ENCODE measurements at places on chromosomes 12 and 14. TPM values are rescaled to one million over a fixed set of nuclear protein-coding genes. Genes with fewer than 3 reads are reported as not detected.

SOAT2 gene
- total RNA-seq: not detected

RIMKLB gene
- 32.0 TPM for total RNA-seq

TMEM229B gene
- total RNA-seq: 5.4 TPM

IFI27 gene
- 312 TPM for total RNA-seq

FOXA1 gene
- 20.6 TPM for total RNA-seq

IFI27L2 gene
- total RNA-seq: 32.4 TPM

SYNDIG1L gene
- 2.9 TPM for total RNA-seq

- DNase-seq: no peak
Measured at GRCh38 chr12:121423253-121423652, 23.3 kb downstream of the RNF34 start.

DNA sequence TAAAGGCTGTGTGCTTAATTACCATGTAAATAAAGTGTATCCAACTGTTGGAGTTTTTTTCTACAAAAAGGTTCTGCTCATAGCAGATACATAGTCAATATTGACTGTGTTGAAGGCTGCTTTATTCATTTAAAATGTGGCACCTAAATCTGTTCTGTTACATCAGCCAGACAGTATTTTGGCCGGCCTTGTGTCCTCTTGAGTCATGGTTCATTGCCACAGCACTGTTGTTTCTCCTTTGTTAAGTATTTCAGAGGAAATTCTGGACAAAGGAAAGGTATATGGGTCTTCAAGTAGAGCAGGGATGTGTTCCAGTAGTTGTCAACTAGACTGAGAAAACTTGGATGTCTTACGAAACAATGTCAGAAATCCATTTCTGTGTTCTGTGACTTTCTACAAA, 95.5 kb downstream of the SLC38A6 start:
- no peak for DNase-seq

DNA sequence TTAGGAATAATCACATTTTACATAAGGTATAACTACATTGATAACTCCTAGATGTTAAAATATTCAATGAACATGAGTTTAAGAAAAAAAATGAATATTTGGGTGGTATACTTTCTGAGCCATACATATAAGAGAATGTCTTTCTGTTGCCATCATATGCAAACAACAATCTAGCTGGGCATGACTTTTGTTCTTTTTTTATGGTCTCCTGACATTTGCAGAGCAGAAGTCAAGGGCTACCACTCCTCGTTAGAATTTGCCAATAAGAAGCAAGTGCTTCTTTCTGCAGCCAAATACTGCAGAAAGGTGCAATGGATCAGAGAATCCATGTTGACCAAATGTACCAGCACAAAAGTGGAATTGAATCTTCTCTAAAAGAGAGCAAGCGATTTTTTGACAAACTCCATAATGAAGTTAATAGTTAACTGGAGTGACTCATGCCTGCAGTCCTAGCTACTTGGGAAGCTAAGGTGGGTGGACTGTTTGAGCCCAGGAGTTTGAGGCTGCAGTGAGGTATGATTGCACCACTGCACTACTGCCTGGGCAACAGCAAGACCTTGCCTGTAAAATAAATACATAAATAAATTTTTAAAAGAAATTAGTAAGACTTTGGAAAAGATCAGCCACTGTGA, 25.5 kb upstream of the CCDC91 start:
- DNase-seq: no peak

DNA sequence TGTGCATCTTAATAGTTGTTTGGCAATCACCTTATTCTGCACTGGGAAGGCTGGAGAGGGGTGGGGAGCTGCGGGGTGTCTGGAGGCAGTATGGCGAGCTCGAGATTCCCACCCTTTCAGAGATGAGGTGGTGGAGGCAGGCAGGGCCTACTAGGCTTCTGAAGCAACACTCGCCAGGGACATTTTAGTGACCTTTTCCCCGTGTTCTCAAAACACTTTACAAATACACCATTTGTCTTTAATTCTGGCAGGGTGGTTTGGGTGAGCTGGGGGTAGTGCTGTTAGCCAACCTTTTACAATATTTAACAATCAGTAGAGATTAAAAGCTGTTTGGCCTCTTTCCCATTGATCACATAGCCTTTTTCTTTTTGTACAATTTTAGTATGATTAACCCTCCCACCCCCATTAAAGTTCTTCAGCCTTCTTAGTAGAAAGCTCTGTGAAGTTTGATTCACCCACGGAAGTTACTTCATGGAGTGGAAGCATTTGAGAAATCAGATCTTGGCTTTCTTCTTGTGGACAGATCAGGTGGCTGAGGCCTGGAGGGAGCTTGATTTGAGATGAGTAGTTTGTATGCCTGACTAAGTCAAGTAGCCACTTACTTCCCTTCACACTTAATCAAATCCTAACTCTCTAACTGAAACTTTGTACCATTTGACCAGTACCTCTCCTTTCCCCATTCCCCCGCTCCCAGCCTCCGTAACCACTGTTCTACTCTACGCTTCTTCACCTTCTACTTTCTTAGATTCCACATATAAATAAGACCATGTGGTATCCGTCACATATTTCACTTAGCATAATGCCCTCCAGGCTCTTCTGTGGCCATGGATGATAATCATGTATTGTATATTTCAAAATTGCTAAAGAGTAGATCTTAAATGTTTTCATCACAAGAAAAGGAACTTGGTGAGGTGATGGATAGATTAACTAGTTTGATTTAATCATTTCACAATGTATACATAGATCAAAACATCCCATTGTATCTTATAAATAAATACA, 41.0 kb downstream of the TRAF3 start:
- no peak for DNase-seq

DNA sequence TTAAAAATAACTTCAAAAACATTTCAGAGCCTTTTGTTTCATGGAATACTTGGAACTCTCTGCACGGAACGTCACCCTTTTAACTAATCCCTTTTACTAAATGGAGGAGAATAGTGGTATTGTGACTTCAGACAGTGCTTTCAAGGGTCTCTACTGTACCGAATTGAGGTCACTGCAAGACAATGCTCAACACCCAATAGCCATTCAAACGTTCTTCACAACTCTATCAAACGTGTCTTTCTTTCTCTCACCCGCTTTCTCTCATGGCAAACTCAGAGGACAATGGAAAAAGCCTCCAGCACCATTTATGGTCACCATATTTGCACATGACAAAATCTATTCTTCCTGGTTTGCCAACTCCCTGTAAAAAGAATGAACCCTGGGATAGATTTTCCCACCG, 132.1 kb upstream of the SOX5 start:
- DNase-seq: no peak

GRCh38 chr12:120399531-120399930, 30.6 kb upstream of the MSI1 start:
- no peak for DNase-seq

DNA sequence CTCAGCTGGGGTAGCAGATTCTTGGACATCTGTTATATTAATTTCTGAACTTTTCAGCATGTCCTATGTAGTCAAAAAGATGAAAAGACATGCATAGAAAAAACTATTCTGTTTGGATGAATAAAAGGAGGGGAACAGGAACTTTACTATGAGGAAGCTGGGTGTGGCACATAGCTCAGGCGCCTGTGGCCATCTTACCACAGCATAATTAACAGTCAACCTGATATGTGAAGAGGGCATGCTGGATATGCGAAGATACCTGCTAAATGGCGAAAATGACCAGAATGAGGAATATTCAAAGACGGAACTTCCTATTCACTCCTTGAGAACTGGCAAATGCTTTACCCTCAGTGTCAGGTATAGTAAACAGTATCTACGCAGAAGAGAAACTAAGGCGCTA, 18.4 kb downstream of the SETD3 start:
- no peak for DNase-seq

DNA sequence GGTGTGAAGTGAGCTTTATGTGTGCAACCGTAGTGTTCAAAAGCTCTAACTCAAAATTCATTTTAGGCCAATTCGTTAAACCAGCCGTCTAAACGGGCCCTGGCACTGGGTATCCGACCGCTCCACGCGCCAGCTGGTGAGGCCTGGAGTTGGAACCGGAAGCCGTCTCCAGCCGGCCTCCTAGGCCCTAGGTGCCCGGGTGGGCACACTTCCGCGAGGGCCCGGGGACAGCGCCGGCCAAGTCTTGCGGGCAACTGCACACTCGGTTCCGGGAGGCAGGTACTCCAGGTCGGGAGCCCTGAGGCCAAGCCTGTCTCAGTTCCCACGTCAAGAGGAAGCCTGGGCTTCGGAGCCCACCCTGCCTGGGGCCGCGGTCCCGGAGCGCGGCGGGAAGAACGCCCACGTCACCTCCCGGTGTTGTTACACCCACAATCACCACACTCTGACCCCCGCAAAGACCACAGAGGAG, 16.2 kb downstream of the OTX2 start:
- no peak for DNase-seq

GRCh38 chr12:30219047-30219446, 435.3 kb upstream of the TMTC1 start:
- no peak for DNase-seq

DNA sequence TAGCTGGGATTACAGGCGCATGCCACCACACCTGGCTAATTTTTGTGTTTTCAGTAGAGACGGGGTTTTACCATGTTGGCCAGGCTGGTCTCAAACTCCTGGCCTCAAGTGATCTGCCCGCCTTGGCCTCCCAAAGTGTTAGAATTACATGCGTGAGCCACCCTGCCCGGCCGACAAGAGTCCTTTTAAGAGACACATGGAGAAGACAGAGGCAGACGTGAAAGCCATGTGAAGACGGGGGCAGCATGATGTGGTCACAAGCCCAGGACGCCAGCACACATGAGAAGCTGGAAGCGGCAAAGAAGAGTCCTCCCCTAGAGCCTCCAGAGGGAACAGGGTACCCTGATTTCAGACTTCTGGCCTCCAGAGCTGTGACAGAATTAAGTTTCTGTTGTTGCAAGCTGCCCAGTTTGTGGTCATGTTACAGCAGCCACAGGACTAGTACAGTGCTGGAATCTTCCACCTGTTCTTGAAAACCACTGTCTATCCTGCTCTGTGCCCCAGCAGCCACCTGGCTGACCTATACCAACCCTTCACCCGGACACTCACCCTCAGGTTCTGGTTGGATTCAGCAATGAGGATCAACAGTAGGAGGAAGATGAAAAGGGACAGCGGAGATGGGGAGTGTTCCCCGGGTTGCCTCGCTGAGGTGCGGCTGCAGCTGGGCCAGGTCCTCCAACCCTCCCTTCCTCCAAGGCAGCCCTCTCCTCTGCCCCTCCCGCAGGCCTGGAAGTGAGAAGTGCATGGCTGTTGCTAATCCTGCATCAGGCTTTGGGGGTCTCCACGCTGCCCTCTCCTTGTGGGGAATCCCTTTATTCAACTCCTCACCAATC, 16.9 kb downstream of the VPS37B start:
- no peak for DNase-seq

- no peak for DNase-seq
Measured at GRCh38 chr12:95942101-95942523, 302 bp downstream of the CCDC38 start.

DNA sequence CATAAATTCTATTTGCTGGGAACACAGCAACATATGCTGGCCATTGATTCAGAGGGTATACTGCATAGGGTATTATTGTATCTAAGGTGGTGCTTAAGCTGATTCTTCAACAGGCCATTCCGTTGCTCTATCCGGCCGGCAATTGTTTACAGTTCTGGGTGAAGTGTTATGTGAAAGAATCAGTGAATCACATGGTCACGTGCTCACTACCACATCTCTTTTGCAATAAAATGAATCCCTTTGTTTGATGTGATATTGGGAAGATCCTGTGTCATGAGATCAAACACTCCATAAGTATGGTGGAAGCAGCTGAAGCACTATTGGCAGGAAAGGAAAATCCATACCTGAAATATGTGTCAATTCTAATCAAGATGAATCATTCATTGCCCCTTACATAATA, 7.6 kb upstream of the USP15 start:
- DNase-seq: no peak

GRCh38 chr14:51079085-51079484, 15.8 kb downstream of the TRIM9 start:
- no peak for DNase-seq

- DNase-seq: no peak
Measured at GRCh38 chr12:13046964-13047363, 2.8 kb downstream of the FAM234B start.

- DNase-seq: no peak
Measured at GRCh38 chr12:39958377-39958776, 147.5 kb downstream of the SLC2A13 start.

GRCh38 chr14:21039585-21040369, 2.4 kb upstream of the RNASE7 start:
- no peak for DNase-seq

GRCh38 chr14:55691659-55692058, 111.7 kb downstream of the KTN1 start:
- no peak for DNase-seq

GRCh38 chr12:82708061-82708879, 21.6 kb downstream of the TMTC2 start:
- no peak for DNase-seq

- DNase-seq: no peak
Measured at GRCh38 chr12:49451468-49452259, 84.4 kb downstream of the SPATS2 start.

GRCh38 chr12:57604454-57604991, at the start of gene DTX3:
Gene DTX3 (plus strand): TSS chr12:57604824. CDS start chr12:57606518, 1,694 bp downstream.
- no peak for DNase-seq

GRCh38 chr12:30622509-30622908, 73.2 kb downstream of the IPO8 start:
- no peak for DNase-seq

- DNase-seq: peak; percentile 65
Measured at GRCh38 chr12:31897781-31898503, 61.3 kb upstream of the RESF1 start.

DNA sequence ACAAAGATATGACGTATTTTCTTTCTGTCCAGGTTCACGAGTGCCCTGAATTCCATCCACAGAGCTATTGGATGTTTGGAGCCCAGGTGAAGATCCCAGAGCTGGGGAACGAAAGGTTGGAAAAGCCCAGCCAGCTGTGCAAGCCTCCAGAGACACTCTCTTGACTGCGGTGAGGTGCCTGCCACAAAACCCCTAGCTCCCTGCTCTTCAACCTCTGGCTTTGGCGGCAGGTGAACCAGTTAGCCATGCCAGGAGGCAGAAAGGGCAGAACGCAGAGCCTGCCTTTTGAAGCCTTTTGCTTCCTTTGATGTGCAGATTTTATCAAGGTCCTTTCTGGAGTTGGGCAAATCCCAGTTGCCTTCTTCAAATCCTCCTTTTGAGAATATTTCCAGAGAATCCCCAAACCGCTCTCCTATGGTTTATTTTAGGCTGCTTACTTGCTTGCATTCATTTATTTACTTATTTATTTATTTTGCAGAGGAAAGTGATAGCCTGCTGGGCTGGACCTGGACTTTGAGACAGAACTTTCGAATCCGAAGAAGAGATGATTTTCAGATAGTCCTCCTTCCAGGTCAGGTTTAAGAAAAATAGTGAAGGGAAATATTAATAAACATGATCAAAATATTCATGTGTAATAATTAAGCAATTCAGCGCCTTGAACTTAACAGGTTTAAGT, 411.2 kb upstream of the TBX3 start:
- DNase-seq: no peak

Data from upper lobe of right lung (tissue), 1 donor.